Central memory CD8-positive, alpha-beta T cell (primary cell): ENCODE measurements at places on chromosomes 3 and 15.
A peak's percentile ranks its signal among the peaks of the same experiment; 100 is the strongest.

DNA sequence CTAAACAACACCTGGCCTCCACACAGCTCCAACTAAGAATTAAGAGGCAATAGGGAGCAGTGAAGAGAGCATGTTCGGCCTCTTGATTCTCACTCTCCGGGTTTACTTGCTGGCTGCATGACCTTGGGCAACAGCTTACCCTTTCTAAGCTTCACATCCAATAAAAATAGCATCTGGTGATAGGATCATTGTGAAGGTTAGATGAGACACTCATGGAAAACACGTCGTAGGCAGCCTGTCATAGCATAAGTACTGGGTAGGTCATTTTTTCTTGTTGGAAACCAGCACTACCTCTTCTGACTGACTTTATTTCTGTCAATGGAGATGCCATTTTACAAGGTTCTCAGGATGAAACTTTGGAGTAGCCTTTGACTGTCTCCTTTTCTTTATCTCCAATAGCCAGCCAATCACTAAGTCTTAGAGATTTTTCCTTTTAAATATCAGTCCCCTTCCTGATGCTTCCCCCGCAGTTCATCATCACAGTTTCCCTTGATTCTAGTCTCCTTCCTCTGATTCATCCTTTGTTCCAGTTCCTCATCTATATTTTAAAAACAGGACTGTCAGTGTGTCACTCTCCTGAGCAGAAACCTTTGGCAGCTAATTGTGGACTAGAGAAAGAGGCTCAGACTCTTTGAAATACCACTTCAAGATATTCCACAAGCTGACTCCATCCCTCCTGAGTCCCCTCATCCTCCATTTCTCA is 271.5 kb downstream of the SLC9A9 start:
- no peak for DNase-seq

- DNase-seq = no peak
These were observed 68.1 kb upstream of the TLE3 start for GRCh38 chr15:70165716-70166284.

- no peak for DNase-seq
These were observed 94.6 kb upstream of the UBE2E2 start for GRCh38 chr3:23108451-23109057.

- no peak for DNase-seq
These were observed 64.7 kb downstream of the OXSM start for GRCh38 chr3:25854635-25855034.

GRCh38 chr3:98003306-98003969 is 31.2 kb upstream of the RIOX2 start:
- DNase-seq = no peak

DNA sequence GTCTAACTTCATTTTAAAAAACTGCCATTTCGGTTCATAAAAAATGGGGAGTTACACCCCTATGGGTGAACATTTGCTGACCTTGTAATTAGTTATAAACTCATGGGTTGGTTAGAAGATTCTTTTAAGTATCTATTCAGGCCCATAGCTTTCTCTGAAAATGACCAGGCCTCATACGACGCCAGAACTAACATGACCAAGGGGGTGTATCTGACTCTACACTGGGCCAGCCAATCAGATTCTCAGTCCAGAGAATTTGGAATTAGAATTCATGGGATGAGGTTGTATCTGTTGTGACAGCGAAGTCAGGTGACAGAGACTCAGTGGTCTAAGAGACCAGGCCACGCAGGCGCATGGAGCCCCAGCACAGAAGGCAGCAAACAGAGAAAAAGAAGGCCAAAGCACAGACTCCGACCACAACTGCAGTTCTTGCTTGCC is 981.4 kb downstream of the FHIT start:
- DNase-seq = no peak

DNA sequence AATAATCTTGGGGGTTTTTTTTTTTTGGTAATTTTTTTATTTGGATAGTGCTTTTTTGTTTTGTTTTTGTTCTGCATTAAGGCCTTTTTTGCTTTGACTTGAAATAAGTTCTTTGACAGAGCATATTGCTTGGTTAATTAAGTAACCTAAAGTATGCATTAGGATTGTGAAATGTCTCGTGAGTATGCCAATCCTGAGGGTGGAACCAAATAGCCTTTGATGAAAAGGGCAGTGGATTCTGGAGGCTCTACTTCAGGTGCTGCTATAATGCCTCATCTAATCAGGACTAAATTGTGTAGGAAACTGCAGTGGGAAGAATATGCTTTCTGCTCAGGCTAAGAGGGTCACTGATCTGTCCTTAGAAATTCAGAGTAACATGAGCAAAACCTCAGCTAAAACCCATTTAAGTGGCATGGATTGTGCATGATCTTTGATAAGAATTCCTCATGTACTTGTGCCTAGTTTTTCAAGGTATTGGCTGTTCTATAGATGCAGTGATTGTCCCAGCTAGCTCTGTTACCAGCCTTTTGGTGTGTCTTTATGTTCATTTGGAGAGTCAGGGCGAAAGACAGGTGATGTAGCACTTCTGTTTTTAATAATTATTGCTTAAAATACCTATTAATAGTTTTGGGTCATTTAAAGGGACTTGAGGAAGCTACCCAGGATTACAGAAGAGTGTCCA is 15.4 kb downstream of the CDV3 start:
- no peak for DNase-seq

DNA sequence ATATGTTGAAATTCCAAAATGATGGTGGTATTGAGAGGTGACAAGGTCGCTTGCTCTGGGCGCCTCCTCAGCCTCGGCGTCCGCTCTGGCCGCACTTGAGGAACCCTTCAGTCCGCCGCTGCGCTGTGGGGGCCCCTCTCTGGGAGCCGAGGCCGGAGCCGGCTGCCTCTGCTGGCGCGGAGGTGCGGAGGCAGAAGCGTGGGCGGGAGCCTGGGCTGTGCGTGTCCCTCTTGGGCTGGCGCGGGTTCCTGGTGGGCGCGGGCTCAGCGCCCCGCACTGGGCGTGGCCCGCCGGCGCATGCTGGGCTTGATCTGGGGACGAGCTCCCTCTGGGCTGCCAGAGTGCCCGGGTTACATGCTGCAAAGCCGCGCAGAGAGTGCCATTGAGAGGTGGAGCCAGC is 39.8 kb upstream of the TMC3 start:
- DNase-seq = no peak

DNA sequence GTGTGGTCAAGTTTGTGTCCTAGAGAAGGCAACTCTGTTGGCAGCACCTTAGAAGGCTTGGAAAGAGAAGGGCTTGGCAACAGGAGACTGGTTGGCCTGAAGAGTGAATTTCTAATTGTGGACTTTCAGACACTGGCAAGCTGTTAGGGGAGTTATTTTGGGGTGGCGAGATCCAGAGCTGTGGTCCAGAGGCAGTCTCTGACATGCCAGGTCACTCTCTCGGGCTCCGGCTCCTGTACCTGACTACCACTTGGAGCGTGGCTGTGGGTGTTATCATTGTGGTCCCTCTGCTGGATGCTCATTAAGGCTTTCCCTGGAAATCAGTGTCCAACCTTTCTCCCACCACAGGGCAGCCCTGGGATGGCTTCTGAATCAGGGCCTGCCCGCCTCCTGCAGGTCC is 209.0 kb downstream of the SLCO3A1 start:
- DNase-seq = no peak

GRCh38 chr3:11914651-11915050 is 68.0 kb upstream of the TAMM41 start:
- DNase-seq = no peak

DNA sequence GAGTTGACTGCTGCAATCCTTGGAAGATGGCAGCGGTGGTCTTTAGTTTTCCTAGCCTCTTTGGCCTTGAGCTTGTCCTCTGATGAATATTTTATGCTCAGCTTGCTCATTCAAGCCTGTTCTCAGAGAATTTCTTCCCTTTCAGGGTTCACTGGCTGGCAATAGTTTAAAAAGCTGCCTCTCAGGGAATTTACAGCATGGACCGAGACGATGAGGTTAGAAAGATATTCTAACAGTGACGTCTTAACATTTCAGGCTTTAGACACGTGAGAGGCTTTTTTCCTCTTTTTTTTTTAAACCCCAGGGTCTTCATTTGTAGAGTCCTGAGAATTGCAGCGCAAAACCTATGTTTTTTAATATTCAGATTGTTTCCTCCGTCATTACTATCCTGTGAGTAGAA is 120.3 kb upstream of the CLSTN2 start:
- no peak for DNase-seq

GRCh38 chr3:144772372-144772771 is 800.7 kb downstream of the DIPK2A start:
- no peak for DNase-seq

- DNase-seq = no peak
These were observed 41.0 kb downstream of the MEGF11 start for GRCh38 chr15:66212563-66212921.

GRCh38 chr3:17179381-17180205 is 294.8 kb downstream of the PLCL2 start:
- peak; percentile 34 for DNase-seq

DNA sequence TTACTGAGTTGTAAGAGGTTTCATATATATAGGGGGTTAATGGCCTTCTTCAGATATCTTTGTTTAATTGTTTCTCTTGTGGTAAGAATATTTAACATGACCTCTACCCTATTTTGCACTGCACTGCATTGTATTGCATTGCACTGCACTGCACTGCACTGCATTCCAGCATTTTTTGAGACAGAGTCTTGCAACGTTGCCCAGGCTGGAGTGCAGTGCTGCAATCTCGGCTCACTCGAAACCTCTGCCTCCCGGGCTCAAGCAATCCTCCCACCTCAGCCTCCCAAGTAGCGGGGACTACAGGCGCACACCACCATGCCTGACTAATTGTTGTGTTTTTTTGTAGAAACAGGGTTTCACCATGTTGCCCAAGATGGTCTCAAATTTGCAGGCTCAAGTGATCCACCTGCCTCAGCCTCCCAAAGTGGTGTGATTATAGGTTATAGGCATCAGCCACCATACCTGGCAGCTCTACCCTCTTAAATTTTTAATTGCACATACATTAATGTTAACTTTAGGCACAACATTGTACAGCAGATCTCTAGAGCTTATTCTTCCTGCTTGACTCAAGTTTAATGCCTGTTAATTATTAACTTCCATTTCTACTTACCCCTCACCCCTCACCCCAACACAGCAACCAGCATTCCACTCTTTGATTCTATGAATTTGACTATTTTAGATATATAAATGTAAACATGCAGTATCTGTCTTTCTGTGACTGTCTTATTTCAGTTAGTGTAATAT is 38.4 kb downstream of the NEDD4 start:
- DNase-seq = no peak

DNA sequence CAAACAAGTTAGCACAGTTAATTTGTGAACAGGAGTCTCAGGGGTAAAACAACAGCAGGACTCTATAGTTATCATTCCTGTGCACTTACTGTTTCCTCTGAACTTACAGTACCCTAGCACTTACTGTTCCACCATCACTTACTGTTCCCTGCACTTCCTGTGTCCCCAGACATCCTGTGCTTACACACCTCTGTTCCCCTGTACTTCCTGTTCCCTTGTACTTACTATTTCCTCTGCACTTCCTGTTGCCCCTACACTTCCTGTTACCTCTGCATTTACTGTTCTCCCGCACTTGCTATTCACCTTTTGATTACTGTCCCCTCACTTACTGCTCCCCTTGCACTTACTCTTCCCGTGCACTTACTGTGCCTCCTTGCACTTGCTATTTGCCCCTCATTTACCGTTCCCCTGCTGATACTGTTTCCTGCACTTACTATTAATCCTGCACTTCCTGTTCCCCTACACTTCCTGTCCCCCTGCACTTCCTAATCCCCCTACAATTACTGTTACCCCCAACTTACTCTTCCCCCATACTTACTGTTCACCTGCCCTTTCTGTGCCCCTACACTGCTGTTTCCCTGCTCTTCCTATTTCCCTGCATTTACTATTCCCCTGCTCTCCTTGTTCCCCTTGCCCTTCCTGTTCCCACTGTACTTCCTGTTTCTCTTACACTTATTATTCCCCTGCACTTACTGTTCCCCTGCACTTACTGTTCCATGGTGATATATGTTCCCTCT is 30.3 kb downstream of the TPRA1 start:
- DNase-seq = no peak

GRCh38 chr15:89021224-89021623 is 67.0 kb upstream of the ABHD2 start:
- DNase-seq = no peak

- no peak for DNase-seq
These were observed 5.8 kb upstream of the MEX3B start for GRCh38 chr15:82051664-82052063.

- no peak for DNase-seq
These were observed 28.8 kb upstream of the AQP9 start for GRCh38 chr15:58109419-58109818.

GRCh38 chr3:119313461-119313860 is 19.3 kb downstream of the ARHGAP31 start:
- DNase-seq = no peak

- no peak for DNase-seq
These were observed 36.0 kb downstream of the LEO1 start for GRCh38 chr15:51935466-51936104.

GRCh38 chr3:50154476-50154839 is 666 bp upstream of the SEMA3F start:
- DNase-seq = no peak

DNA sequence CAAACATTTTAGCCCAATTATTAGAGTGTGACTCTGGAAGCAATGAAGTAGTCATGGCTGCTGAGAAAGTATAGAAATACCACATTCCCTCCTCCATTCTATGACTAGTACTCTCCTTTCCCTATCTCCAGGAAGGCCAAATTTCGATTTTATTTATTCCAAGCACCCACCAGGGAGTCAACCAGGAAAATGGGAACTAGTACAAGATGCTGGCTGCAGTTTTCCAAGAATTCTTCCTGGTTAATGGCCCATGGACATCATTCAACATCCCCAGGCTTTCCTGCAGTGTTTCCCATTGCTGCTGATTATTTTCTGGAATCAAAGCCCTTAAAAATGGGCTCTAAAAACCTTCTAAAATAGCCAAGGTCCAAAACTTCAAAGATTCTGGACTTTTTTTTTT is 247.9 kb upstream of the STT3B start:
- no peak for DNase-seq

DNA sequence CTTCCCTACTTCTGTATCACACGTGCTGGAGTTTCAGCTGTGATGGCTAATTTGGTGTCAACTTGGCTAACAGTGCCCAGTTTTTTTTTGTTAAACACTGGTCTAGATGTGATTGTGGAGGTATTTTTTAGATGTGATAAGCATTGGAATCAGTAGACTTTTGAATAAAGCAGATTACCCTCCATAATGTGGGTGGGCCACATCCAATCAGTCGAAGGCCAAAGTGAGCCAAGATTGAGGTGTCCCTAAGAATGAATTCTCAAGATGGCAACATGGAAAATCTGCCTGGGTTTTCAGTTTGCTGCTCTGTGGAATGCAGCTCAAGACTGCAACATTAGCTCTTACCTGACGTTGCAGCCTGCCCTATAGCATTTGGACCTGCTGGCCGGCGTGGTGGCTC is 68.8 kb upstream of the AGBL1 start:
- DNase-seq = no peak

GRCh38 chr3:183193762-183194689 is 31.5 kb upstream of the LAMP3 start:
- no peak for DNase-seq

GRCh38 chr3:187263270-187263669 is 28.3 kb downstream of the MASP1 start:
- no peak for DNase-seq

DNA sequence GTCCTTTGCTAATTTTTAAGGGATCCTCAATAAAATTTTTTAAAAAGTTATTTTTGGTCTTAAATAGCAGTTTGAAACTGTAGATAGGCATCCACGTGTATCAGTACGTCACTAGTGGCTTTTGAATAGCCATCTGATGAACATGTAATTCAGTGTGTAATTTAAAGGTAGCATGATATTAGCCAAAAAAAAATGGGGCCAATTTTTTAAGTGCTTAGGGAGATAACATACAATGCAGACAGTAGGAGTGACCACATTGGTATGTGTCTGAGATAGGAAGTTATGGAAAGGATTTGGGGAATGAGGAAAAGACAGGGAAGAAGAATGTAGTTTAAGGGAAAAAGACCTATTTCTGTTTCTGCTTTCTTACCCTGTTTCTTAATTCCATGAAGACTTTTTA is 2.5 kb downstream of the AP4E1 start:
- DNase-seq = no peak
